NCI-H1436 (cell line): ENCODE measurements at places on chromosomes 4 and X.

DNA sequence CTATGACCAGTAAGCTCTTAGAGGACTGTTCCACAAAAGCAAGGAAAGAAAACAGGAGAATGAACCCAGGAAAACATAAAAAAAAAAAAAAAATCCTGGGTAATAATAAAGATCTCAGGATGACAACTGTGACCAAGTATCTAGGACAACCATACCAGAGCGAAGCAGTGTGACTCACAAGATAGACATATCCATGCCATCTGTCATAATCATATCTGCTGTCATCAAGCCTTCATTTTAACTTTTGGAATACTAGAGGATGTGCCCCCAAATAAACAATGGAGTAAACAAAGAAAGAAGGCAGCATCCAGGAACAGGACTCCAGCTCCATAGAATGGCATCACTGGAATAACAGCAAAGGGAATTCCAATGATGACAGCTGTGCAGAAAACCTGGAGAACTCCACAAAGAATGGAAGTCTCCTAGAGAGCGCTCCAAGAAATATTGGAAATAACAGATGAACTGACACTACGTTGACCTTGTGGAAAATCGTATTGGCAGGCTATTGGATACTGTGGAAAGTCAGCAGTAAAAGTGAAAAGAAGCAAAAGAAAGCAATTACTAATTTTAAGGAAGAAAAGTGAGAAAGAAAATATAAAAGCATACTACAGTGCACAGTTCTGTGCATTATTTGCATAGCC lies 35.3 kb downstream of the HPGDS start:
- DNase-seq = no peak

DNA sequence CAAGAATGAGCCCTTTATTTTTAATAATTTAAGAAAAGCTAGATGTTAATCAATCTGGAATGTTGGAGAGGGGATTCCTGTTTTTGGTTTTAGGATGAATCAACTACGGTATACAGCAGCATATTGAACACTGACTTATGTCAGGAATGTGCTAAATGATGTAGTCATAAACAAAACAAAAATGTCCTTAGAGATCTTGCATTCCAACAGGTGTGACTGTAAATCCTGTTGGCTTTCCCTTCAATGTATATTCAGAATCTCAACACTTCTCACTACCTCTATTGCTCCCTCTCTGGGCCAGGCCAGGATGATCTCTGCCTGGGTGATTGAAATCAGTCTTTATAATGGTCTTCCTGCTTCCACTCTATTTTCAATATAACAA lies 37.8 kb upstream of the BDH2 start:
- DNase-seq = no peak

GRCh38 chr4:122132891-122133290 lies 19.2 kb upstream of the BLTP1 start:
- no peak for DNase-seq

- no peak for DNase-seq
Measured at GRCh38 chrX:115332832-115333231, 43.3 kb downstream of the LUZP4 start.

DNA sequence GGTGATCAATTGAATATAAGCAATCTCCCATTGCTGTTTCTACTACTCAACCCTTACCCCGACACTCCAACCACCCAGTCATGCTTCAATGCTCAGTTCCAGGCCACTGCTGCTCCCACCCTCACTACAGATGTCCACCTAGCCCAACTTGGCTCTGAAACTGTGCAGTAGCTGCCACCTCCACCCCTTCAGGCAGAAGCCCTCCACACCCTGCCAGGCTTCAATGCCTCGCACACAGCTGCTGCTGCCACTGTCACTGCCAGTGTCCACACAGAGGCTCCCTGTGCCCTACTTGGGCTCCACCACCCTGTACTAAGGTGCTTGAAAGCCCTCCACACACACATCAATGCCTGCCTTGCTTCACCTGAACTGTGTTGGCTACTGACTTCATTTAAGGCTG lies 34.6 kb downstream of the LAMTOR3 start:
- DNase-seq = no peak

GRCh38 chr4:7419961-7420660 lies 14.6 kb downstream of the PSAPL1 start:
- DNase-seq = no peak

DNA sequence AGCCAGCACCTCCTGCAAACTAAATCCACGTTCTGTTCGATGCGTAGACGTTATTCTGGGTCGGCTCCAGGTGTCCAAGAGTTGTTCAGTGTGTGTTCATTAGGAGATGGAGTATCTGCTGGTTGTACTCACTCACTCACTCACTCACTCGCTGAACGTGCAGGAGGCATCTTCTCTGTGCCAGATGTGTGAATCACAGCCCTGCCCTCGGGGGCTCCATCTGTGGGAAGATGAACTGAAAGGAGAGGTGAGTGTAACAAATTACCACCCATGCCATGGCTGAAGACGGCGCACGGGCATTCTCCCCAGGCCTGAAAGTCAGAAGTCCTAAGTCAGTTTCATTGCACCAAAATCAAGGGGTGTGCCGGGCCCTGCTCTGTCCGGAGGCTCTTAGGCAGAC lies 16.1 kb downstream of the NSG1 start:
- DNase-seq = no peak

- DNase-seq = no peak
Measured at GRCh38 chr4:13432453-13432852, 51.7 kb downstream of the RAB28 start.

- no peak for DNase-seq
Measured at GRCh38 chrX:19040373-19040772, 56.5 kb upstream of the PHKA2 start.

- no peak for DNase-seq
Measured at GRCh38 chr4:98908182-98908581, 20.8 kb downstream of the EIF4E start.
